ENCODE measurements at places on chromosomes 4 and X.

DNA sequence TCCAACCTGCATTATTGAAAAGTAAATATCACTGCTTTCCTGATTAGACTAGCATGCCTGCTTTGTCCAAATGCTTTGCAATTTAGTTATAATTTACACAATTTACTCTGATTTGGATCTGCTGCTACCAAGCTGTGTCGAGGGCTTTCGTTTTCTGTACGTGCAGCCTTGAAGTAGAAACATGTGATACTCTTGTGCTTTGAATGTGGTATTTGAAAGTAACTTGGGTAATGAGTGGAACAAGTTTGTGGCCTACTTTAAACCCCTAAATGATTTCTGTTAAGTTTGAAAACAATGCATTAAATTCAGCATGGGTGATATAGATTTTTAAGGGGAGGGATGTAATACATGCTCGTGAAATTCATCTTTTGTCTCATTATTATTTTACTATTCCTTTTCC lies 240.7 kb downstream of the IQCM start:
- no peaks in the 10 kb centered on the region for H3K36me3 ChIP-seq
- no peaks in the 10 kb centered on the region for H3K4me1 ChIP-seq
- no peak for DNase-seq
- H3K27me3 ChIP-seq, result no peaks in the 10 kb centered on the region
- H3K27ac ChIP-seq, result no peak overlapping the region
- H3K4me3 ChIP-seq, result no peak overlapping the region

GRCh38 chr4:130573742-130574141 lies 1477.8 kb downstream of the C4orf33 start:
- DNase-seq, result no peak
- H3K27ac ChIP-seq, result no peak overlapping the region
- no peak overlapping the region for H3K4me3 ChIP-seq
- H3K36me3 ChIP-seq, result no peaks in the 10 kb centered on the region
- H3K27me3 ChIP-seq, result no peaks in the 10 kb centered on the region
- no peaks in the 10 kb centered on the region for H3K4me1 ChIP-seq

DNA sequence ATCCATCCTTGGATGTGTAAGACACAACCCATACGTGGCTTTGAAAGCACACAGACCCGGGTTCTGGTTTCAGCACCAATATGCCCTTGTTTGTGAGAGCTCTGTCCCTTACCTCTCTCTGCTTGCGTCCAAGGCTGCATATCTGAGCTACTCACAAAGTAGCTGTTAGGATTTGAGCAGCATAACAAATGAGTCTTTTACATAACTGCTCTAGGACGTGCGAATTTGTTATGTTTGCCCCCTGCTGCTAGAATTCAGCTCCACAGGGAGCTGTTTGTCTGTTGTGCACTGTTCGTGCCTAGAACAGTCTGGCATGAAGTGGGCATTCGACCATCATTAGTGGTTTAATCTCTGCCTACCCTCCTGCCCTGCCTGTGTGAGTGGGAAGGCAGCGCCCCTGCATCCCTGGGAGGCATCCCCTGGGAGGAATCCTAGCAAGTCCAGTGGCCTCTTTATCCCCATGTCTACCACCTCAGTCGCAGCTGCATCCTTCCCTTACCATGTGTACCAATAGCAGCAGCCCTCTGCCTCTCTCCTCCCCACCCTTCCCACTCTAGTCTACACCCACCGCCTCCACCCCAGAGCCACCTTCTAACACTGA lies 42.1 kb downstream of the SLC2A9 start:
- H3K36me3 ChIP-seq, result peaks cover 5% of the 10 kb centered on the region
- no peaks in the 10 kb centered on the region for H3K27me3 ChIP-seq
- no peak overlapping the region for H3K27ac ChIP-seq
- no peak overlapping the region for H3K4me3 ChIP-seq
- DNase-seq, result no peak

GRCh38 chr4:114791976-114792375 lies 193.4 kb downstream of the UGT8 start:
- no peak overlapping the region for H3K27ac ChIP-seq
- H3K27me3 ChIP-seq, result no peaks in the 10 kb centered on the region
- H3K4me3 ChIP-seq, result no peak overlapping the region
- H3K4me1 ChIP-seq, result no peaks in the 10 kb centered on the region

DNA sequence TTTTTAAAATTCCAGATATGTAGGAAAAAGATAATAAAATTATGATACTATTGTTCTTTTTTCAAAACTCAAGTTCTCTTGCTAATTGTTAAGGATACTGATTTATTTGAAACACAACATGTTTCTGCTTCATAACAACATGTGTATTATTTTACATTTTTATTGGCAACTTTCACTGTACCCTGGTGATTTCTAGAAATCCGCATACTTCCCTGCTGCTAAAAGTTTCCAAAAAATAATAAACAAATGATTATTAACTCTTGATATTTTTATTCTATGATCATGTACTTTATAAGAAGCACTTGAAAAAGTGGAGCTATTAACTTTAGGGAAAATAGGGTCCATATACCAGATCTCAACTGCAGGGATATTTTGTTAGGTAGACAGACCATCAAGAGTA lies 71.2 kb upstream of the HCCS start:
- H3K4me3 ChIP-seq, result no peak overlapping the region
- H3K27me3 ChIP-seq, result no peaks in the 10 kb centered on the region
- H3K4me1 ChIP-seq, result no peaks in the 10 kb centered on the region
- no peak overlapping the region for H3K27ac ChIP-seq

- no peaks in the 10 kb centered on the region for H3K36me3 ChIP-seq
- H3K27me3 ChIP-seq, result peaks cover 8% of the 10 kb centered on the region
- DNase-seq, result no peak
- H3K27ac ChIP-seq, result no peak overlapping the region
- no peaks in the 10 kb centered on the region for H3K4me1 ChIP-seq
Measured at GRCh38 chrX:142831961-142832530, 193.7 kb upstream of the SPANXN4 start.

All from activated T-cell treated with anti-CD3 and anti-CD28 coated beads, Interleukin-2, amount 50 U/mL, for 72 hours (primary cell).